Stimulated activated CD4-positive, alpha-beta T cell treated with anti-CD3 and anti-CD28 coated beads, Interleukin-12 subunit alpha, Interleukin-12 subunit beta, amount 100 ng/mL, for 4 hours (primary cell): ENCODE measurements at places on chromosomes 1 and 21.

- DNase-seq, result no peak
Observed at GRCh38 chr1:93137604-93138292, 42.5 kb downstream of the TMED5 start.

DNA sequence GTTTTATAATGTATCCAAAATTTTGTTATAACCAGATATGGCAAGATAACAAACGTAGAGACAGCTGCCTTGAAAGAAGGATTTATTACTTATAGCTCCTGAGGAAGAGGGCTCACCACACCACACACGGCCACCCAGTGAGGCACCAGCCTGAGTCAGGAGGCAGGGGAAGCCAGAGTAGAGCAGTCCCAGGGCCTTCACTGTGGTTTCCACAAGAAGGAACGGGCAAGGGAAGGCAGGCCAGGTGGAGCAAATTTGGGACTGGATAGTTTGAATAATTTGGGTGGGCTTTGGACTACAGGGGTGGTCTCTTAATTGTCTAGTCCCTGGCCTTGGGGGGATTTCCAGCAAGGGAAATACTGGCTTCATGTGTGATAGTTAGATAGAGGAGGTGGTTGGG lies 72.5 kb downstream of the RRAGC start:
- DNase-seq, result no peak

DNA sequence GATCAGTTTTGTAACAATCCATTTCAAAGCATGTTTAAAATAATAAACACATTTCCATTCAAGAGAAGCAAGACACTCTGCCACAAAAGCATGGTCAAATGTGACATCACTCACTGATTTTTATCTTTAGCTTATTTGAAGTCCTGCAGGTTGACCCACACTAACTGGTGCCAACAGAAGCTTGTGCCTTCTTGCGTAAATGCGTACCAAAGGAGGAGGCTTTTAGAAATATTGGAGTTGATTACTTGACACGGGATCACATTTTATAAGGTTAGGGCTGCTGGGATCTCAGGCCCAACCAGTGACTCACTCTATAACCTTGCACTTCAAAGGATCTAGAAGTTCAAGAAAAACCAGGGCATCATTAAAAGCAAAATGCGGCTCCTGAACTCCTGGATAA lies 203.6 kb downstream of the PCP4 start:
- no peak for DNase-seq

DNA sequence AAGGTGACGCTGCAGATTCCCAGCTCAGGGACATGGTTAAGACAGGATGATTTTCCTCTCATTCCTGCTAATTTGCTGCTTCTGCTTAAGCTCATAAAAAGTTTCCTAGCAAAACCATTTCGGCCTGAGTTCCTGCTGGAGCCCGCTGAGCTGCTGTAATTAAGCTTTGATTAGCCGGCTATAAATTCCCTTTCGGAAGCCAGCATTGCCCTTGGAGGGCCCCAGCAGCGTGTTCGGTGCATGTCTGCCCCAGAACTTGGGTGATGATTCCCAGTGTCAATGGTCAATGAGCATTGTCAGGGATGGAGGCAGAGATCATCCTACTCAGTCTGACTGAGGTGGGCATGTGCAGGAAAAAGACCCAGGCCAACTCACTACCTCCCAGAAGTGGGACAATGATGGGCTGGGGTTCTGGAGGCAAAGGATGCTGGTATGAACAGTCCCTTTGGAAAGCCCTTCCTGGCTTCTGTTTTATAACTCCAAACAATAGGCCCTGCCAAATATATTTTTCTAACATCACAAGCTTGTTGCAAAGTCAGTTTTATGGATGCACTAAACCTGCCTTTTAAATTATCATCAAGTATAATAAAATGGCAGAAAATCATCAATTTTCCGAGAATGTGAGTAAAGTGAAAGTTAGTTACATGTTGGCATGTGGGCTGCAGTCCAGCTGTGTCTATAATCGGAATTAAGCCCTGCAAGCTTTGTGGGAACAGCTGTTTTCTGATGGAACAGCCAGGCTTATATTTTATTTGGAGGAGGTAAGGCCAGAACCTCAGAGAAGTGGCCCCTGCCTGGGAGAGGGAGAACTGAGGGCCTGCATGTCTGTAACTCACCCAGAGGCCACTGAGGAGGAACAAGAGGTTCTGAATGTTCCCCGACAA lies 257.1 kb downstream of the GRIK3 start:
- DNase-seq, result no peak

DNA sequence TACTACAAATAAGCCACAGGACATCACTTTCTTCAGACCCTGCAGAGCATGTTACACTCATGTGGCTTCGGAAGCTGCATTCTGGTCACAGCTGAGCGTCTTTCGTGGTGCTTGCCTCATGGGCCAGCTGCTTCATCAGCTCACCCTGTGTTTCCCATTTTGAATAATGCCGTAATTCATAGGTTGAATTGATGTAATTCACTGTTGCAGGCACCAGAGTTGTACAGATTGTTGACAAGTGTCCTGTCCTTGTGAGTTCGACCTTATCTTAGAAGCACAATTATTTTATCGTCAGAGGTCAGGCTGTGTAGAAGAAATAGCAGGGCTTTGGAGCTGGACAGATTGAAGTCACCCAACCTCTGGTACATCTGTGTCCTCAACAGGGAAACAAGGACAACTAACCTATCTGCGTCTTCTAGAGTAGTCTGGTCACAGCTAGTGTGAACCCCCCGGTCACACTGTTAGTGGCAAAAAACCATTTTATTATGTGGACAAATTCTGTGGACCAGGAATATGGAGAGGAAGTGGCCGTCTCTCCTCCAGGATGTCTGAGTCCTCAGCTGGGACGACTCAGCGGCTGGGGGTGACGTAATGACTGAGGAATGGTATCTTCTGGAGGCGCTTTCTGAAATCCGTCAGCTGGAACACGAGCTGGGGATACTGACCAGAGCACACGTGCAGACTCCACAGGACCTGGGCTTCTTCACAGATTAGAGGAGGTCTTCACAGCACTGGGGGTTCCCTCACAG lies 17.8 kb downstream of the PKNOX1 start:
- DNase-seq, result no peak

DNA sequence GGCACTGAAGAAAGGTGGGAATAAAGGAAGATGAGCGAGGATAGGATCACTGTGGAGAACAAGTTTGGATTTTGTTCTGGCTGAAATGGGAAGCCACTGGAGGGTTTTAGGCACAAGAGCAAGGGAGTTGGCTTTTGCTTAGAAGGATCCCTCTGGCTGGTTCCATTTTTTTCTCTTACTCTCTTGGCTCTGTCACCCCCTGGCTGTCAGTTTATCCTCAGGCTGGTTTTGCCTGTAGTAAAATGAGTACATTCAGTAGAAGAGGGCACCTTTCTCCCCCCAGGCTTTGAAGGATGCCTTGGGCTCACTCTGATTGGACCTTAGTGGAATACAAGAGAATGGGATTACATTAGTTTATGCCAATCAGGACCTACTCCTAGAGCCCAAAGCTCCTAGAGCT lies 17.1 kb downstream of the CACHD1 start:
- DNase-seq, result no peak

- DNase-seq, result no peak
Observed at GRCh38 chr1:41414296-41414695, 53.1 kb downstream of the FOXO6 start.

GRCh38 chr1:26020941-26021646 lies 481 bp upstream of the EXTL1 start:
- no peak for DNase-seq

- no peak for DNase-seq
Observed at GRCh38 chr1:180192172-180192571, 37.5 kb downstream of the QSOX1 start.

- DNase-seq, result no peak
Observed at GRCh38 chr21:41283211-41283818, 33.3 kb upstream of the FAM3B start.

GRCh38 chr1:3352299-3352951 lies 102.0 kb upstream of the ARHGEF16 start:
- DNase-seq, result no peak

GRCh38 chr1:75855010-75855409 lies 58.3 kb downstream of the MSH4 start:
- no peak for DNase-seq

- DNase-seq, result no peak
Observed at GRCh38 chr21:31497914-31498313, 153.9 kb upstream of the TIAM1 start.

DNA sequence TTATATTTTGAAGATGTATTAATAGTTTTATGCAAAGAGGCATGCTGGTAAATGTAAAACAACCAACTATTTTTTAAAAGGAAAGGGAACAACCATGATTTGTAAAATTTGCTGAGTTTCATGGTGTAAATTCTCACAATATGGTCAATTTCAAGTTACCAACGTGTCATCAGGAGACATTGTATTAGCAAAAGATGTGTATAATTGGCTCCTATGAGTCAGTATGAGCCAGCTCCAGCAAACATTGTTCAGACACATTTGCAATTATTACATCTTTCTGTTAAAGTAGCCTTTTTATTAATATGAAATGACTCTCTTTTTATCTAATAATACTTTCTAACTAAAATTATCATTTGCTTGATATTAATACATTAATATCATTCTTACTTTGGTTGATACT lies 15.3 kb downstream of the CFH start:
- DNase-seq, result no peak

DNA sequence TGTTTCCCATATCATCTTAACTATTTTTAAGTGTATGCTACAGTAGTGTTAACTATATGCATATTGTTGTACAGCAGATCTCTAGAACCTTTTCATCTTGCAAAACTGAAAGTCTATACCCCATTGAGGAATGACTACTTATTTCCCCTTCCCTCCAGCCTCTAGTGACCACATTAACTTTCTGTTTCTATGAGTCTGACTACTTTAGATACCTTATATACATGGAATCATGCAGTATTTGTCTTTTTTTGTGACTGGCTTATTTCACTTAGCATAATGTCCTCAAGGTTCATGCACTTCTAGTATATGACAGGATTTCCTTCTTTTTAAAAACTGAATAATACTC lies 96.5 kb upstream of the BTG3 start:
- no peak for DNase-seq

DNA sequence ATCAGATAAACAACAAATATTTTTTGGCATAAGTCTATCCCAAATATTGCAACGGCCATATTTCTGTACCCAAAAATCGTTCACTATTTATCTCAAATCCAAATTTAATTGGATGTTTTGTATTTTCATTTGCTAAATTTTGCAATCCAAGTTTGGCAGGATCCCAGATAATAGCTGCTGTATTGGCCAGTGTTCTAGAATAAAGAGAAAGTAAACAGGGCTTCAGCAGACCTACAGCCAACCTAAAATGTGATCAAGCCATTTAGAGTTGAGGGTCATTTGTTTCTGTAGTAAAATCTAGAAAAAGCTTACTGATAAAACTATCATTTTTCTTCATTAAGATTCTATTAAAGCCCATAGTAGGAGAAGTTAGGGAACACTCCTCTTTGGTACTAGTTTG lies 506.6 kb upstream of the PTBP2 start:
- DNase-seq, result no peak

DNA sequence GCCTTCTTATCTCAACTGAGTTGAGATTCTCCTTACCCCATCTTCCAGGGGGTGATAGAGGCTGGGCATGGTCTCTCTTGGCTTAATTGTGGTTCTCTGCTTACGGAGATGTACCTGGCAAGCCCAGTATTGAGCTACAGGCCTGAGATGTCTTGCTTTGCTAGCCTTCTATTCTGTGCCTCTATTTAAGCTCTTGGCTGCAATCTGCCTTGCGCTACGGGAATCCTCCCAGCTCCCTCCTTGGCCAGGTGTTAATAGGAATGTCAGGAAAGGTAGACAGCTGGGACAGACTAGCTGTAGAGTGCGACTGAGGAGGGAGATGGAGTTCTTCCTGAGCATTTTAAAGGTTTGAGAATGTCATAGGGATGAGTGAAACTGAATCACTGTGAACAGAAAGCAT lies 10.6 kb upstream of the IKBKE start:
- DNase-seq, result no peak

GRCh38 chr1:107255469-107255868 lies 114.6 kb downstream of the NTNG1 start:
- no peak for DNase-seq

DNA sequence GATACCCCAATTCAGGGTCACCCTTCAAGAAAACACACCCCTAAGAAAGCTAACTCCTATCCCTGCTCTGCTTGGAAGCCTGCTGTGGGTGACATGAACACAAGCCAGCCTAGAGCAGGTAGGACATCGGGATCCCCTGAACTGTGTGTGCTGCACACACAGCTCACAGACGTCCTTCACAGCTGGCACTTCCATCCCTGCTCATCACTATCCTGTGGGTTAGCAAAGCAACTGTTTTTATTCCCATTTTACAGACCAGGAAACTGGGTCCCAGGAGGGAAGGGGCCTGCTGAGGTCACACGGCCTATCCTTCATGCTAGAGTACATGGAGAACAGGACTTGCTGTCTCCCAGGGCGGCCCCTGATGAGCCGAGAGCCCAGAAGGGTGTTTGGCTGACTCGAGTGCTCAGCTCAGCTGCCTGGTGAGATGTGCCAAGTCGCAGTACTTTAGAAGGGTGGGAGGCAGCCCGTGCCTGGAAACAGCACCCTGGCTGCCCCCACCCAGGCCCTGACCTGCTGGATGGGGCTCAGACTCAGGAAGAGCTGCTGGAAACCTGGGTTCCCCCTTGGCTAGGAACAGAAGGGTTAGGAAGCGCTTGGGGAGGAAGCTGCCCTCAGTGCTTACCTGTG lies 28.3 kb upstream of the BTG2 start:
- no peak for DNase-seq

GRCh38 chr1:150627826-150628410 lies 1.5 kb downstream of the ENSA start:
- no peak for DNase-seq

DNA sequence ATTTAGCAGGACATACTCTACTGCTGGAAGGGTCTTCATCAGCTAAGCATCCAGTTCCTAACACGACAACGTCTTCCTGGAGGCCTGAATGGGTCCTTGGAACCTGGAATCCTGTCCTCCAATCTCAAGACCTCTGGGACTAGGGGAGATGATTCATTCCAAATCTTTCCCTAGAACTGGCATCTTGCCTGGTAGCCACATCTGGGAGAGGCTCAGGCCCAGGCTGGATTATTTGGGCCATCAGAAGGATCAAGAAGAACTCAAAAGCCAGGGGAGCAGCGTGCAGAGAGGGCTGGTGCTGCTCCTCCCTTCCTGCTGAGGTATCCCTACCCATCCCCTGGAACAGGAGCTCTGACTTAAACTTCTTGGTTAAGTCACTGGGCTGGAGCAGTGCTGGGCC lies 2.8 kb upstream of the PHLDA3 start:
- no peak for DNase-seq

DNA sequence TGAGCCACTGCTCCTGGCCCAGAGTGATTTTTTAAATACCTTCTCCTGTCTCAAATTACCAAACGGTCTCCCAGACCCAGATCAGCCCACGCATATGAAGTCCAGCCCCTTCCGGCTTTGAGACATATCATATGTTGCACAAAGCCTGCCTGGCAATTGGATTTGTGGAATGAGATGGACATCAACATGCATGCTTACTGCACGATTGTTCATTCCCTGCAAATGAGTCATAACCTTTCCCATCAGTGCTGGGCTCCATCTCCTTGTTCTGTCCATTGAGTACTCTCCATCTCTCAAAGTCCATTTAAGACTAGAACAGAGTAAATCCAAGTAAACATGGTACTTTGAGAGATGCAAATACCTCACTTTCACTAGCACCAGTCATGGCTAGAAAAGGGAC lies 612.2 kb upstream of the USP24 start:
- no peak for DNase-seq
